ENCODE measurements at places on chromosomes 12 and 14.

DNA sequence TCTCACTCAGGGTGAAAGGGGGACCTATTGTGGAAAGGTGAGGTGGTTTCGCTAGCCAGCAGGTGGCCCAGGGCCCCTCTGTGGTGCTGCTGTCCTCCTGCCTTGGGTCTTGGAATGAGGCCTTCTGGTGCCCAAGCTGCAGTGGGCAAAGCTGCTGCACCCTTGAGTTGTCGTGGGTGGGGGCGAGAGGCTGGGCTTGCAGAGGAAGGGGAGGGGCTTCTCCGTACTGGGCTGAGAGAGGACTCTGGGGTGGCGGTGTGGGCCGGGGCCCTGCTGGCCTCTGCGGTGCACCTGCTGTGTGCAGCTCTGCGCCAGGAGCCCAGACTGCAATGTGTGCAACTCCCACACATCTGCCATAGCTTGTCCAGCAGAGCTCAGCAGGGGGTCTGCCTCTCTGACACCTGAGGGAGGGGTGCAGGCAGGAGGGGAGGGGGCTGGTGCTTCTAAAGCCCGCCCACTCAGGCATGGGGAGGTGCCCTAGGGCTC, 145.8 kb downstream of the KIF26A start:
- DNase-seq, result no peak

DNA sequence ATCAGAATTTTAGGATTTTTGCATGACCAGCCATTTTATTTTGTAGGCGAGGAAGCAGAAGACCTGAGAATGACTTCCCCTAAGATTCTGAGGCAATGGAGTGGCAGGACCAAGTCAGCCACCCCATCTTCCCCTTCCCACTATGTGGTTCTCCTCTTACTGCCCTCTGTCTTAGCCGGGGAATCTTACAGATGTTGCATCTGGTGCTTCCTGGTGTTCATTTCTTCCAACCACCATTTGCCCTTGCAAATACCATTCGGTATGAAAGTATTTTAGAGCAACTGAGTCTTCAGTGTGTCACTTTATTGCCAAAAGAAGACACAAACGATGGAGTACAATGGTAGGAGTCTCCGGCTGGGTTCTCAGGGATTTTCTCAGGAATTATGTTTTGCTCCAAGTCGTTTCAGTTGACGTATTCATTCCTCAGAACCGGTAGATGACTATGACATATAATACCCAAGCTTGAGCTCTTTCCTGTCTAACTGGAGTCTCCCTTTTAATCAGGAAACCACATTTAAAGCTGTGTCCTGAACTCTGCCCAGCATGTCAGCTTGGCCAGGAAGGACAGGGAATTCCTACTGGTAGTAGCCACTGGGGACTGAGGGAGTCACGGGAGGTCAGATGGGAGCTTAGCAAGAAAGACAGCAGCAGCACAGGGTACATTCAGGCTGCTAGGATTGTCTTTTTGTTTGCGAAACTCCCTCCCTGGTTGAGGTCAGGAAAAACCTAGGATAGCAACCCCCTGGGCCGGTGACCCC, 87.0 kb downstream of the SAMD4A start:
- DNase-seq, result no peak

GRCh38 chr14:64826845-64827244, 52.9 kb downstream of the SPTB start:
- DNase-seq, result no peak

- DNase-seq, result no peak
Observed at GRCh38 chr14:90400904-90401561, 4.2 kb downstream of the CALM1 start.
